ENCODE measurements at places on chromosomes 11 and 22.

DNA sequence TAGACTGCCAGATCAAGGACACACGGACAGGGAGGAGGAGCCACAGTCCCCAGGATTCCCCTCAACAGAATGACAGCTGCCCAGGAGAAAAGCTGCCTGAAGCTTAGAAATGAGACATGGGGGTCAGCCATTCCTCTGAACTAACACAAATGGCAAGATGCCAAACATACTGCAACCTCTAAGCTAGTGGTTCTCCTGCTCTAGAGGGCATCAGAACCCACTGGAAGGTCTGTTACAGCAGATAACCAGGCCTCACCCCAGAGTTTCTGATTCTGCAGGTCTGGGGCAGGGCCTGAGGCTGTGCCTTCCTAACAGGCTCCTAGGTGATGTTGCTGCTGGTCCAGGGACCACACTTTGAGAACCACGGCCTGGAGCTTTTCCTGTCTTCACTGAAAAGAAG is 28.6 kb upstream of the BID start:
- DNase-seq: no peak

- DNase-seq: no peak
Observed at GRCh38 chr11:126318574-126319373, 14.9 kb downstream of the DCPS start.

- DNase-seq: no peak
Observed at GRCh38 chr11:117663821-117664220, 133.2 kb downstream of the DSCAML1 start.

GRCh38 chr22:27065279-27065678 is 407.9 kb downstream of the MIAT start:
- no peak for DNase-seq

GRCh38 chr11:117842131-117842941 is 17.8 kb upstream of the FXYD2 start:
- no peak for DNase-seq

DNA sequence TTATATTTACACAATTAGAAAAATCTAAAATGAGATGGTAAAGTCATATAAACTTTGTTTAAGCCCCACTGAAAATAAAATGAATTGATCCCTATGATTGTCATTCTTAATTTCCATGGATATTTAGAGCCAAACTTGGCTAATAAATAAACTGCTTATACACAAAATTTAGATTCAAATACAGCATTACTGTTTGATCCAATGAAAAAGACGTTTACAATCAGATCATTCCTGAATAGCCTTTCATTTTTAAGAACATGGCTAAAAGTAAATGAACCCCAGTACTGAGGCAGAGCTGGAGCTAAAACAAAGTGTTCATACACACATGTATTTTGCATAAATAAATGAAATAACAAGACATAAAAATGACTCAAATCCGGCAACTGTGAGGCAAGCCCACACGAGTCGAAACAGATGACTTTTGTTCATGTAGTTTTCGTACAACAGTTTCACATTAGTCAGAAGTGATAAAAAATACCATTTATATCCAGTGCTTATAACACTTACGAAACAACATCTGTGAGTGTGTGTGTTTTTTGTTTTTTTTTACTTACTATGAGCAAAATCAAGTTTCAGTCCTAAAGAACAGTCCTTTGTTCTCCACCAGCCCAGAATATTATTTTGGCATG is 386.5 kb downstream of the SOX6 start:
- DNase-seq: no peak

DNA sequence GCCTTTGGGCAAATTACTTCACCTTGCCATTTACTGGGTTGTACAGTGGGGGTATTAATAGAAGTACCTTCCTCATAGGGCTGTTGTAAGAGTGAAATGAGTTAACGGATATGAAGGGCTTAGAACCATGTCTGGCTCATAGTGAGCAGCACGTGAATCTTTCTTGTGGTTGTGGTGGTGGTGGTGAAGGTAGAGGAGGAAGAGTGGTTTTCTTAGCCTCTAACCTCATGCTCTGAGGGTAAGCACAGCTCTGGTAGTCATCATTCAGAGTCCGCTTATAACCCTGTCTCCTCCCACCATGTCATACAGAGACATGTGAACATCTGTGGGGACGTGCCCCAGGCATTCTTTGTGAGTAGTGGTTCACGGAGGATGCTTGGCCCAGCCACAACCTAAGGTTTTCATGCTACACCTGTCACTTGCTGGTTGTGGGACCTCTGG is 43.6 kb downstream of the TEAD1 start:
- no peak for DNase-seq

- no peak for DNase-seq
Observed at GRCh38 chr11:6022956-6023355, 7.6 kb downstream of the OR56A1 start.

DNA sequence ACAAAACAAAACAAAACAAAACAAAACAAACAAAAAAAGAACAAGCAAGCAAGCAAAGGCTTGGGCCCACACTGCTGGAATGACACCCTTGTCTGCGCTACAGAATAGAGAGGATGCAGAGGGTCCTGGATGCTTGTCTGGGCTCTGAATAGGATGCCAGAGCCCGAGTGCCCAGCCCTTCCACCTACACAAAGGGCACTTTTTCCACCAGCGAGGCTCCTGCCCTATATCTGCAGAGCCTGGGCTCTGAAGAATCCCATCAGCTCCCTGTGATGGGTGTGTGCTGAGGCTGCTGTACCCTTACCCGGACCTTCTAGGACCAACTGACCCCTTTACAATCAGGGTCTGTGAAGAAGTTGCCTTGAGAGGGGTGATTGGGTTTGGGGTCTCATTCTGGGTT is 221.2 kb downstream of the DSCAML1 start:
- no peak for DNase-seq
